Astrocyte of the cerebellum (primary cell): ENCODE measurements at places on chromosomes 1 and 21.
A peak's percentile ranks its signal among the peaks of the same experiment; 100 is the strongest.

GRCh38 chr1:232682248-232682647 is 52.3 kb upstream of the SIPA1L2 start:
- DNase-seq, result no peak

- no peak for DNase-seq
These were observed 7.9 kb upstream of the EDN2 start for GRCh38 chr1:41492341-41492848.

GRCh38 chr1:115133440-115133839 is 44.1 kb upstream of the TSPAN2 start:
- DNase-seq, result peak; percentile 52

GRCh38 chr1:205976708-205977401 is 26.3 kb downstream of the RAB7B start:
- DNase-seq, result no peak

DNA sequence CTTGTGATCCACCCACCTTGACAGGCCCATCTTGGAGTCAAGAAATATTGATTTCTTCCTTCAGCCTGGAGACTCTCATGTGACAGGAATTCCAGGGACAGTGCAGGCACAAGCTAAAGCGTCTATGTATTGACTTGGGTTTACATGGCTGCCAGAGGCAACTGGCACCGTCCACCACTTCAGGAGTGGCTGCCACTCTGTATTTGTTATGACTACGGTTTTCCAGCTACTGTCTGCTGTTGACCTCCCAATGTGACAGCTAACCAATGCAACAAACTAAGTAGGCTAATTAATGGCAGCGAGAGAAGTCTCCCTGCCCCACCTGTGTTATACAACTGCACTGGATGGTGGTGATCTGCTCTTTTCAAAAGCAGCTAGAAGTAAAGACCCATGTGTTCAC is 56.9 kb downstream of the CD58 start:
- no peak for DNase-seq

- no peak for DNase-seq
These were observed 44.8 kb upstream of the CACYBP start for GRCh38 chr1:174954671-174955669.

- DNase-seq, result no peak
These were observed 28.1 kb upstream of the TGFB2 start for GRCh38 chr1:218317061-218317460.

GRCh38 chr1:156627313-156627880 is 8.2 kb downstream of the HAPLN2 start:
- DNase-seq, result no peak

- DNase-seq, result no peak
These were observed 42.7 kb upstream of the LDLRAP1 start for GRCh38 chr1:25500694-25501093.
